ENCODE measurements at places on chromosomes 2 and 18.

DNA sequence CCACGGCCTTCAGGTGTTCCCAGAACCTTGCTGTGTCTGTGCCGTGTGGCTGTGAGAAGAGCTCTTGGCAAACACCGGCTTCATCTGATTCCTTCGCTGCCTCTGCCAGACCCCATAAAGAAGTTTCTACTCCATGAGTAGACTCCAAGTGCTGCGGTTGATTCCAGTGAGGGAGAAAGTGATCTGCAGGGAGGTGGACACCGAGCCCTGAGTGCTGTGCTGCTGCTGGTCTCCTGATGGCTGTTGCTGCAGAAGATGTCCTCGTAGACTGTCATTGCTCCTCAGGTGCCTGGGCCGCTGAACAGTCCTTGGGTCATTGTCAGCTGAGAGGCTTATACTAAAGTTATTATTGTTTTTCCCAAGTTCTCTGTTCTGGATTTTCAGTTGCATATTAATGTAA, 19.6 kb downstream of the ASB1 start:
- DNase-seq: no peak

GRCh38 chr2:68943581-68944568, 8.8 kb downstream of the GKN2 start:
- peak; percentile 53 for DNase-seq

GRCh38 chr2:57936216-57936615, 110.4 kb upstream of the VRK2 start:
- DNase-seq: no peak

- DNase-seq: no peak
Measured at GRCh38 chr2:240463866-240464481, 28.5 kb downstream of the GPC1 start.

DNA sequence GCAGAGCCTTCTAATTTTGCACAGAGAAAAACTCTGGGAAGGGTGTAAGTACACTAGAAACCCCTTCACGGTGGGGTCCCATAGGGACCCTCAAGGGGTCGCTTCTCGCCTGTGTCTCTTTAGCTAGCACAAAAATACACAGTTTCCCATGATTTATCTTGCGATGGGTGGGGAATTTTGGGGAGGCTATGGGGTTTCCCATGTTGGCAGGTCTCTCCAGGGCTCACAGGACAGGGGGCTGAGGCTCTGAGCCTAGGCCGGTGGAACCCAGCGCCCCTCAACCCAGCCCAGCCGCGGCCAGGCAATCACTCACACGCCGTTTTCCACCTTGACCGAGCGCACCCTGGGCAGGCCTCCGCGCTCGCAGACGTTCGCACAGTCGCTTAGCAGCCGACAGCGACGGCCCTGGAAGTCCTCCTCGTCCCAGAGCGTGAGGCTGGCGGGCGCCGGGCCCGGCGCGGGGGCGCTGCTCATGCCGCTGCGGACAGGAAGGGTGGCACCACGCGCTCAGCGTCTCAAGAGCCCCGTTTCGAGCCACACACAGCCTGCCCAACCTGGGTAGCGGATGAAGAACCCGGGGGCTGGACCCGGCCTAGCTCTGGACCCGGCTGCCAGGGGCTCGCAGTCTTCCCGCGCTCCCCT, 398 bp downstream of the CRYBA2 start:
- DNase-seq: no peak

GRCh38 chr2:79713131-79713785, 200.4 kb downstream of the CTNNA2 start:
- DNase-seq: no peak

DNA sequence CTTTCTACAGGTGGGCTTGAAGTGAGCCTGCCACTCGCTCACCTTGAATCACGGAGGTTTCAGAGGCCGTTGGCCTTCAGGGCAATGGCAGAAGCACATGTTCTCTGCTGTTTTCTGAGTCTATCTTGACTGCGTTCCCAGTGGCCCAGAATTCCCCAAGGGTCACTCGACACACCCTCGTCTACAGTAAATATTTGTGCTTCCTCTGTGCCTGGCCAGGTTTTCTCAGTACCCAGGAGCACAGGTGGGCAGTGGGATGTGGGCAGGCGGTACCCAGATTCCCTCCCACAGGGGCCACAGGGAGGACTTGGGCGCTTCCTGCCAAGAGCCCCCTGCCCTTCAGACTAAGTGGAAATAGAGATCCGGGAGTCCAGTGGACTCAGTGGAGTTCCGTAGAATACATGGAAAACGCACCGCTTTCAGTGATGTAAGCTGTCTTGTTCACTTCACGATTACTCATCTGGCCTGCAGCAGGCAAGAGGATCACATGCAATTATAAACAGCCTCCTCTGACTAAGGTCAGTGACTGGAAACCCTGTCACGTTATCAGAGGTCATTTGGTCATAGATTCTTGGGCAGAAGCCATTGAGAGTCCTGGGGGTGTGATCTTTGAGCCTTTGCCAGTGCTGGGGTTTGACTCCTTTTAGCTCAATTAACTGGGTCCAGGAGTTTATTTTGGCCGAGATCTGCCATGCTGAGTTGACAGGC, 179.8 kb downstream of the NEDD4L start:
- DNase-seq: no peak

- DNase-seq: no peak
Measured at GRCh38 chr2:161135951-161136593, 24.2 kb upstream of the TANK start.

DNA sequence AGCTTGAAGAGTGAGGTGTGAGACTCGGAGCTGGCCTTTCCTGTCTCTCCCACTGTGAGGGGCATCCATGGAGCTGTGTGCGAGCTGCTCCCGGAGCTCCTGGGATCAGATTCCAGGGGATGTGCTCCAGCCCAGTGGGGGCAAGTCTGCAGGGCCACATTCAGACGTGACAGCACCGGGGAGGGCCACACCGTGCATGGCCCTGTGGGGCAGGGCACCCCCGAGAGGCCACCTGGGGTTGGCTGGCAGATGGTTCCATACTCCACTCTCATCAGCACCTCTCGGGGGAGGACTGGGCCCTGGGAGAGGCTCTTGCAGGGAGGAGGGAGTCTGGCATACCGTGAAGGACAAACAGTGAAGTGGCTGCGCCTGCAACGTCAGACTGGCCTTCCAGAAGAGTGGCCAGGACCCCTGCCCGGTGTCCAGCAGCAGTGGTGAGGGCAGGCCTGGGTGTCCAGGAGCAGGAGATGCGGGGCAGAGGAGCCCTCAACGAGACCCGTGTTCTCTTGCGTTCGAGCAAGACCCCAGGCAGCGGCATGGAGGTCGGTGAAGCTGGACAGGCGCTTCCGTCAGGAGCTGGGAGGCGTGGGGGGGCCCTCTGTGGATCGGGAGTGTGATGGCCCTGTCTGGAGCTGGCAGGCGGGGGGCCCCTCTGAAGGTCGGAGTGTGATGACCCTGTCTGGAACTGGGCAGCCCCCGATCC, 84.3 kb downstream of the ASB1 start:
- DNase-seq: no peak

DNA sequence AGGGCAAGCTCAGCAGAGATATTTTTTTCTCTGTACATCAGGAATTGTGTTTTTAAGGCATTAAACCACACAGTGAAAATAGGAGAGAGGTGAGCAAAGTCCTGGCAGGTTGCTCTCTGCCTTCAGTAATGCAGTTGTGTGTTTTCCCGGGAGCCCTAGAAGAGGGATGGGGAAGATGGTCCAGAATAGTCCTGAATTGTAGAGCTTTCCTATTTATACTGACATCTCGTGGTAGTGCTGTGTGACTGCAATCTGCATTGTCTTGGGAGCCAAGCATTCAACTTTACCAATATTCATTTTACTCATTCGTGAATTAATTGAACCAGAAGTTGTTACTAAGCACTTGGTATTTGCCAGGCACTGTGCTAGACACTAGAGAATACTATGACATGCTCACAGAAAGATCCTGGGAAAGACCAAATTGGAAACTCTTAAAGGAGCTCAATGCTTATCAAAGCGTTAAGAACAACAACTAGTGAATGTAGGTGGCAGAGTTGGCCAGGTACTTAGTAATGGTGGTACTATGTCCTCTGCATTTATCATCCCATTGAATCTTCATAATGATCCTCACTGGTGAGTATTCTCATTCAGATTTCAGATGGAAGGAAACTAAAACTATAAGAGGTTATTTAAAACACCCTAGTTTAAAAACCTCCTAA, 214.6 kb downstream of the TRIB2 start:
- DNase-seq: no peak

DNA sequence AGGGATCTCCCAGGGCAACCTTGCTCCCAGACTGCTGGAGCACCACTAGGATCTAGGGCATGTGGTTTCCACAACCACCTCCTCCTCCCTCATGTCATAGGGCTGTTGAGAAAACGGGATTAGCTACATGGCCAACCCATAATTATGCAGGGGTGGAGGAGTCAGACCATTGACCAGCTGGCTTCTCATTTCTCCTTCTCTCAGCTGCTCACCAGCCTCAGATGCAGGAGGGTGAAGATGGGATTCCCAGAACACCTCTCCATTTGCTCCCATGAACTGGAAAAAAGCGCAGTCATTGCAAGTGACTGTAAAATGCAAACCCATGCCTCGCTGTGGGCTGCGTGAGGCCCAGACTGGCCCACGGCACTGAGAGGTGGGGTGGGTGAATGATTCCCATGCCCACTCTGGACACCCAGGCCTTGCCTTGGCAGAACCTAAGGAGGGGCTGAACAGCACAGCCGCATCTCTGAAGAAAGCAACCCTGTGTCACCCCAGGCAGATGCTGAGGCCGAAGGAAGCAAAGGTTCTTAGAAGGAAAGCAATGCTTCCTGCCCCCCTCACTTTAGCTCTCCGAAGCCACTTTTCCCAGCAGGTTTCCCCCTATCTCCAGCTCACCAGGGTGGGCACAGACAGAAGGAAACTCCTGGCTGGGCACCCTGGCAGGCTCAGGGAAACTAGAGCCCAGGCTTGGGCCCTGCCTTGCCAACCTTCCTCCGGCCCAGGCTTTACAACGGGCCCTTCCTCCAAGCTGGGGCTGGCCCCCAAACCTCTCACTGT, 69.6 kb upstream of the RTN4 start:
- no peak for DNase-seq

DNA sequence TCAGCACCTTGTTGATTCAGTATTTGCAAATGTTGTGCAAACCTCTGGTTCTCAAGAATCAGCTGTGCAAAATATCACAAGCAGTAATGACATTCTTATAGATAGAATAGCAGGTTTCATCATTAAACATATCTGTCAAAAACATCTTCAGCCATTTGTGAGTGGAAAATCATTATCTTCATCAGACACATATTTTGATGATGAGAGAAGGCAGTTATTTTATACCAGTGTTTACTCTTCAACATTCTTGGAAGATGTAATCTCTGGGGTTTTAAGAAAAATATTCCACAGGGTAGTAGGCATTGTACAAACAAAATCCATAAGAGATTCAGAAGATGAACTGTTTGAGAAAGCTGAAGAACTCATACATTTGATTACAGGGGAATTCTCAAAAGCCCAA, 64.3 kb downstream of the FSIP2 start:
- DNase-seq: no peak

- DNase-seq: no peak
Measured at GRCh38 chr2:41718705-41719104, 329.1 kb upstream of the PKDCC start.

GRCh38 chr18:3504637-3505036, 54.7 kb downstream of the TGIF1 start:
- no peak for DNase-seq

GRCh38 chr2:61566566-61566965, 28.4 kb upstream of the XPO1 start:
- DNase-seq: no peak

Data from activated T-cell treated with anti-CD3 and anti-CD28 coated beads for 24 hours (primary cell).